ENCODE measurements at places on chromosomes 11 and 22.

GRCh38 chr11:9651899-9652748 is 11.8 kb upstream of the SWAP70 start:
- DNase-seq, result no peak

- no peak for DNase-seq
Observed at GRCh38 chr11:35946766-35947165, 2.9 kb downstream of the LDLRAD3 start.

DNA sequence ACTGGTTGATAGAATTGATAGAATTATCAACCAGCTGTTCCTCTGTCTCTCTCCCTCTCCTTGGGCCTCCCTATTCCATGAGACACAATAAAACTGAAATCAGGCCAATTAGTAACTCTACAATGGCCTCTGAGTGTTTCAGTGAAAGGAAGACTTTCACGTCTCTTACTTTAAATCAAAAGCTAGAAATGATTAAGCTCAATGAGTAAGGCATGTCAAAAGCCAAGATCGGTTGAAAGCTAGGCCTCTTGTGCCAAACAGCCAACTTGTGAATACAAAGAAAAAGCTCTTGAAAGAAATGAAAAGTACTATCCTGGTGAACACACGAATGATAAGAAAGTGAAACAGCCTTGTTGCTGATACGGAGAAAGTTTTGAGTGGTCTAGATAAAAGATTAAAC is 16.6 kb downstream of the PIH1D2 start:
- no peak for DNase-seq

- DNase-seq, result no peak
Observed at GRCh38 chr11:134644476-134645456, 232.7 kb upstream of the B3GAT1 start.

- no peak for DNase-seq
Observed at GRCh38 chr11:65132988-65133700, 1.2 kb downstream of the SYVN1 start.

All from activated T-cell treated with anti-CD3 and anti-CD28 coated beads for 4 hours (primary cell).